ENCODE measurements at places on chromosomes 7 and 10.

GRCh38 chr7:45294559-45294958, 137.0 kb downstream of the RAMP3 start:
- no peak for DNase-seq

- no peak for DNase-seq
Measured at GRCh38 chr10:68586606-68587305, 26.6 kb downstream of the TET1 start.

GRCh38 chr7:93873998-93874574, 16.5 kb downstream of the TFPI2 start:
- no peak for DNase-seq

DNA sequence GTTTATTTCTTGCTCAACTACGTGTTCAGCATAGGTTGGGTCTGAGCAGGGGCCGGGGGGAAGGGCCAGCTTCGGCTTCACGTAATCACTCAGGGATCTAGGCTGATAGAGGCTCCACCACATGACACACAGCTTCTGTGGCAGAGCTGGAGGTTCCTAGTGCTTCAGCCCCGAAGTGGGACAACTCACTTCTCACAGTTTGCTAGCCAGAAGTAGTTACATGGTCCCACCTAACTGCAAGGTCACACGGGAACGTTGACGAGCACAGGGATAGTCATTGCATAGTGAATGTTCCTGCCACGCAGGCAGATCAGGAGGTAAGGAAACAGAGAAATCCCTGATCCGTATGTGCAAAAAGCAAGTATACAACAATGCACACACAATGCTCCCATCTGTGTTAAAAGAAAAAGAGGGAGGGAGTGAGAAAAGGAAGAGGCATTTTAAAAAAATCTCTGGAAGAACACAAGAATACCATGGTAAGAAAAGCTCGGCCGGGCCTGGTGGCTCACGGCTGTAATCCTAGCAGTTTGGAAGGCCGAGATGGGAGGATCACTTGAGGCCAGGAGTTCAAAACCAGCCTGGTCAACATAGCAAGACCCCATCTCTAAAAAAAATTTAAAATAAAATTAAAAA, 16.9 kb downstream of the SMURF1 start:
- no peak for DNase-seq

GRCh38 chr10:42111076-42111475, 527.3 kb downstream of the ZNF33B start:
- DNase-seq = no peak

DNA sequence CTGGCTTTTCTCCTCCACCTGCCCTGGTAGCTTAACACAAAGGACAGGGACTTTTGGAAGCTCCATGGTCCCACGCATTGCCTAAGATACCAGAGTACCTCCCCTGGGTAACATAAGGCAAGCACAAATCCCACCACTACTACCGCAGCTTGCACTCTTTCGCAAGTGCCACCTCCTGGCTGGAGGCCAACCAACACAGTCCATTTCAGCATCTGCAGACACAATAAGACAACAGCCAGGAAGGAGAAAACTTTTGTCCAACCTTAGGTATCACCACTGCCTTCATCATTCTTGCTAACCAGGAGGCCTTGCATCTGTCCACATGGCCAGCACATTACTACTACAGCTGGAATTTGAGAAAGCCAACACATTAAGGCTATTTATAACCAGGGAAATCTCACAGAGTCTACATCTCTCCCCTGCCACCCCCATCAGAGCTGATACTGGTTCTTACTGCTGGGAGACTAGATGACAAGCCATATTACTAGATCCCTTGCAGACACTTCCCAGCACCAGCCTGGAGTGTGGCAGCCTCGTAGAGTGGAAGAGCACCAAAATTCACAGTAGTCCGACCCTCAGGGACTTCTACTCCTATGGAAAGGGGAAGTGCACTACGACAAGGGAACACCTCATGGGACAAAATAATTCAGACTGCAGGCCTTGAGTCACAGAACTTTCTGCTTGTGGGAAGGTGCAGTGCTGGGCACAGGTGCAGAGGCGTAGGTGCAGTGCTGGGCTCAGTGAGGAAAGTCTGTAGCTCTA, 39.8 kb upstream of the CDK13 start:
- DNase-seq = no peak

DNA sequence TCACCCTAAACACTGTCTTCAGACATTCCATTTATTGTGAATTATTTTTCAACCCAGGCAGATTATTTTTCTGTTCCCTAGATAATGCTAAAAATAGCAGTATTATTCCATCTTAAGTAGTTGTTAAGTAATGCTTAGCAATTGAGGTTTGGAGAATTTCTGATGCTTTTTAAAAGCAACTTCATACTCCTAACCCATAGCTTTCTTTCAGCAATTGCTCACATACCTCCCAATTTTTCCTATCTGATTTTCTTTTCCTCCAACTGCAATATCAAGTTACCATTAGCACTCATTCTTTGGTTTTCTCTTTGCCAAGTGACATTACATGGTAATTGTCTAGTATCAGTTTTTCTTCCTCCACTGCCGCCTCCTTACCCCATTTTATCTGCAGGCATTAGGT, 104.7 kb downstream of the GPR85 start:
- DNase-seq = no peak

DNA sequence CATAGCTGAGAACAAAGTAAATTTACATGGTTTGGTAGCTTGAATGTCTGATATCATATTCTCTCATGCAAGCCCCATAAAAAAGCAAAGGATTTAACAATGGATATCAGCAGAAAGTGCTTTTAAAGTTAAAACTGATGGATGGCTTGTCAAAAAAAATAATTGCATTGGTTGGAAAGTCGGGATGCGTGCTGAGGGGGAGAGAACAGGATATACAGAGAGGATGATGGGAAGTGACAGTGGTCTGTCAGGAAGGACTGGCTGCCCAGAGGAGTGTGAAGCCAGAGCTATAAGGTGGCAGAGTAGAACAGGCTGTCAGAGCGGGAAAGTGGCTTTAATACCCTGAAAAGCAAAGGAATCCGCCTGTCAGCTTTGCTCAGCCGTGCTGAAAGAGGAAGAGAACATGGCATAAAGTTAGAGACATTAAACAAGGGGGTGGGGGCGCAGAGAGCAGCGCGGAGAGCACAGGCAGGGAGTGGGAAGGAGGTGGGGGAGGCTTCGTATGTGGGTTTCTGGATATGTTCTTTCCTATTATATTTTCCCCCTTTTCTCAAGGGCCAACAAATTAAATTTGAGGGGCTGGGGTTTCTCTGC, 493.0 kb downstream of the LRMDA start:
- no peak for DNase-seq

DNA sequence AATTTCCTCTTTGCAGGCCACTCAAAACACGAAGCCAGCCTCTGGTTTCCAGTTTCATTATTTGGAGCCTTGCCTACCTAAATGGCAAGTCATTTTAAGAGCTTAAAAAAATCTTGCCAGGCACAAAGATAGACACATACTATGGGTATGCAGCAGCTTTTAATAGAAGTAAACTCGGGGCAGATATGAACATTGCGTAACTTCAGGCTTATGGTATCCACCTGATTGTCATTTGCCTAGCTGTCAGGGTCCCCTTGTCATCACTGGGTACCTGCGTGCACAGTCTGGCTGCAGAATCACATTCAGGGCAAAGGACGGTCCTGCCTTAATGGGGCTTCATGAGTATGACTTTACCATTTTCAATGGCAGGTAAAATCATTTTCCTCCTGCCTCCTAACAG, 466.1 kb upstream of the NRP1 start:
- DNase-seq = no peak

- no peak for DNase-seq
Measured at GRCh38 chr10:65805993-65806392, 1119.8 kb upstream of the LRRTM3 start.

- no peak for DNase-seq
Measured at GRCh38 chr7:155323001-155323638, 25.4 kb downstream of the INSIG1 start.

GRCh38 chr10:100347568-100348195, 649 bp downstream of the SCD start:
- DNase-seq = no peak

- DNase-seq = no peak
Measured at GRCh38 chr10:82251222-82251906, 376.4 kb downstream of the NRG3 start.

DNA sequence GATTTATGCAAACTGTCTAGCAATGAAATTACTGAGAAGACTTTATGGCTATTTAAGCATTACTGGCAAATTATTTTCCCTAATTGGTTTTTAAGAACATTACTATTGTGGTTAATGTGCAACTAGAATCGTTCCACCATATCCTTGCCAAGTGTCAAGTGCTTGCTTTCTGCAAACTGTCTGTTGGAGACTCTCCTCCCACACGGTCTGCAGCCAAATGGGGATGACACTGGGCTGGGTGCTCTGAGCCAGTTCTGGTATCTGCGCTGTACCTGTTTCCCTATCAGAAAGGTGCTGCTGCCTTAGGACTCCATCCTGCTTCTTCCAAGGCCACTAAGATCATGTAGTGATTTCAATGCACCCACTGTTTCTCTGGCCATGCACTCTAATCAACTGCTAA, 110.4 kb downstream of the RAMP3 start:
- DNase-seq = no peak

- no peak for DNase-seq
Measured at GRCh38 chr10:91555455-91555854, 77.4 kb downstream of the PPP1R3C start.

- no peak for DNase-seq
Measured at GRCh38 chr7:121992068-121992467, 119.1 kb downstream of the PTPRZ1 start.

DNA sequence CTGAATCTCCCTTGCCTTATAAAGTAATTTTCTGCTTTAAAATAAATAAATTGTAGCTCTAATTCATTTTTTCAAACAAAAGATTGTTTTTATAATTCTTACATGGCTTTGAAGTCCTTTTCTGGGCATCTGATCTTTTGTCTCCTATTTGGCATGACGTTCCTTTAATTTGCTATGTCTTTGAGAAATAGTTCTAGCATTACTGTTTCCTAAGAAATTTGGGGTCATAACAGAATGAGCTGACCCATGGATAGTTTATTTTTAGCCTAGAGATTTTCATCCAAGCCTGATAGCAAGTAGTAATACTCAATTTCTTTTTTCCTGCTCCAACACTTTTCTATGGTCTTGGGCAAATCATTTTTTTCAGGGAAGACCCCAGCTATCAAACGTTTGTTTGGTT, 31.4 kb downstream of the CCDC71L start:
- no peak for DNase-seq

Measured in tibial nerve (tissue), 4 donors.